NCI-H1417 treated with DMSO at 0.1 percent for 48 hours (cell line): ENCODE measurements at places on chromosomes 5 and 9.

DNA sequence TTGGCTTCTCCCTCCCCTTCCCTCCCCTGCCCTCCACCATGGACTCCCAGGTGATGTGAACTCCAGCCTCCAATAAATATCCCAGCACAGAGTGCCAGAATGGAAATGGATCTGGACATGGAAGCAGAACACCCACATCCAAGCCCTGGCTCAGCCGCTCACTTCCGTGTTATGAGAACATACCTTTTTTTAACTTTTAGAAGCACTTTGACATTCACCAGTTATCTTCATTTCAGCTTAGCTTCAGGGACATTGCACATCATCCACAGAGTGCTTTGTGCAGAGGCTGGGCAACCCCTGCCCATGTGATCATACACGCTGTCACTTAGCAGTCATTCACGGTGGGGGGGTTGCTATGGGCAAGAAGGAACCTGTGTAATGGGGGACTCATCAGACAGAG, 9.1 kb downstream of the AFAP1L1 start:
- DNase-seq, result no peak

GRCh38 chr9:127109212-127109711, 13.2 kb downstream of the ANGPTL2 start:
- DNase-seq, result no peak

DNA sequence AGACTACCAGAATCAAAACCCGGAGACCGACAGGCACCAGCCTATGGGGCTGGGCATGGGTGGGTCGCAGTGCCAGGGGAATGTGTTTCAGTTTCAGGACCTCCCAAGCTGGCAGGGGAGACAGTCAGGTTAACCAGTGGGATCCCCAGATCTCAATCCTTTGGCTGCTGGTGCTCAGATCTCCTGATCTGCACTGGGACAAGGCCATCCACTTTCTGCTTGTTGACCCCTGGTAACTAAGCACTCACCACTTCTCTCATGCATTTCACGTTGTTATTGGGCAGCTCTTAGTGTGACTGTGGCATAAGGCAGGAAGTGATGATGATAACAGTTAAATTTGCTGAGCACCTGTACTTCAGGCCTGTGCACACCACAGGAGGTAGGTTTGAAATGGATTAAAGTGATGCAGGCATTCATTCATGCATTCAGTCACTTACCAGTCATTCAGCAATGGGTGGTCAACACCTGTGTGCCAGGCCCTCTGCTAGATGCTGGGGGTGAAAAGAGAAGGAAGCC, 42.1 kb upstream of the STXBP1 start:
- peak; percentile 43 for DNase-seq

- no peak for DNase-seq
Observed at GRCh38 chr5:134508521-134509195, 16.8 kb upstream of the JADE2 start.

GRCh38 chr5:173923218-173924095, 35.3 kb downstream of the CPEB4 start:
- no peak for DNase-seq
